Activated naive CD8-positive, alpha-beta T cell treated with anti-CD3 and anti-CD28 coated beads, Interleukin-2, amount 50 U/mL, for 16 hours (primary cell): ENCODE measurements at places on chromosomes 12 and 14.

DNA sequence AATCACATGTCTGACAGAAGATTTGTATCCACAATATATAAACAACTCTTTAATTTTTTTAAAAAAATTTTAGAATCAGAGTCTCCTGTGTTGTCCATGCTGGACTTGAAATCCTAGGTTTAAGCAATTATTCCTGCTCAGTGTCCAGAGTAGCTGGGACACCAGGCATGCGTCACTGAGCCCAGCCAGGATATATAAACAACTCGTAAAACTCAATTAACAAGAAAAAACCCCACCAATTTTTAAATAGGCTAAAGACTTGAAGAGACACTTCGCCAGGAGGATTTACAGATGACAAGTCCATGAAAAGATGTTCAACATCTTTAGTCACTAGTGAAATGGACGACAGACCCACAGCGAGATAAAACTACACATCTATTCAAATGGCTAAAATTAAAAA, 2.0 kb upstream of the SCN8A start:
- no peak for DNase-seq

GRCh38 chr14:65134651-65135579, 32.6 kb upstream of the MAX start:
- no peak for DNase-seq

DNA sequence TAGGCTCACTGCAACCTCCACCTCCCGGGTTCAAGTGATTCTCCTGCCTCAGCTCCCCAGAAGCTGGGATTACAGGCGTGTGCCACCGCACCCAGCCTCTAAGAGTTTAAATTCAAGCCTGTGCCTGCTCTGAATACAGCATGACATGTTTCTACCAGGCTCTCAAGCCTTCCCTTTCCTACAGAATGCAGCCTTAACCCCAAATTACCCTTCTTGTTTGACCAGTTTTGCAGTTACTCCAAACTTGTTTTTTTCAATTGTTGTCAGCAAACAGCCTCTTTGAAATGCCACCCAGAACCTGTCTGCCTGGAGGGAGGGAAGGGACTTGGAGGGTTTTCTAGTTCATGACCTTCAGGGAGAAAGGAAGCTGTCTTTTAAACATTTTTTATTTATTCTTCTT, 15.4 kb downstream of the GLTP start:
- DNase-seq, result no peak

GRCh38 chr14:101813833-101814232, 52.3 kb downstream of the PPP2R5C start:
- DNase-seq, result no peak

GRCh38 chr12:26608706-26609105, 224.3 kb downstream of the ITPR2 start:
- no peak for DNase-seq

- no peak for DNase-seq
Measured at GRCh38 chr14:96634896-96635295, 132.7 kb downstream of the PAPOLA start.

GRCh38 chr14:91685600-91685999, 46.3 kb downstream of the CATSPERB start:
- DNase-seq, result no peak

DNA sequence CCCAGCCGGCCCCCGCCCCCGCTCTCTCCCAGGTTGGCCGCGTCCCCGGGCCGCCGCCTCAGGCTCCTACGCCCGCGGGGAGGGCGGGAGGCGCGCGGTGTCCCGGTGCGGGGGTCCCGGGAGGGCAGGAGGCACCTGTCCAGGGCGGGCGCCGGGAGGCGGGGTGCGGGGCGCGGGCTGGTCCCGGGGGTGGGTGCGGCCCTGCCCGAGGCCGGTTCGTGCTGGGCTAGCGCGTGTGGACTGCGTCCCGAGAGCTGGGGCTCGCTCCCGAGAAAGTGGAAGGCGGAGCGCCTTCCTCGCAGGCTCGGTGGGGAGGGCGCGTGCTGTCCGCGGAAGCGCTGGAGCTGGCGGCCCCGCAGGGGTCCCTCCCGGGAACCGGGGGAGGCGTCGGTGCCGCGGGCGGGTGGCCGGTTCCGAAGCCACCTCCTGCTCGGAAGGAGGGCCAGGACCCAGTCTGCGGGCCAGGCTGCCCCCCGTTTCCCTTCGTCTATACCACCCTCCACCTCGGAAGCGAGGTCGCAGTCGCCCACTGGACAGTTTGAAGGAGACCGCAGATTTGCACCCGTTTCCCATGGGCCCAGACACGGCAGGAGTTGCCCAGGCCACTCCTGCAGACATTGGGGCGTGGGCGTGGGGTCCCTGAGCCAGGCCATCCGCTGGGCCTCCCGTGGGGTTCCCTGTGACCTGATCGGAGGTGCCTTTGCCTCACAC, 636 bp downstream of the ZFYVE21 start:
- no peak for DNase-seq

GRCh38 chr14:35877276-35877675, 51.1 kb downstream of the BRMS1L start:
- no peak for DNase-seq

GRCh38 chr14:74347795-74348100, 523 bp upstream of the VRTN start:
- no peak for DNase-seq

DNA sequence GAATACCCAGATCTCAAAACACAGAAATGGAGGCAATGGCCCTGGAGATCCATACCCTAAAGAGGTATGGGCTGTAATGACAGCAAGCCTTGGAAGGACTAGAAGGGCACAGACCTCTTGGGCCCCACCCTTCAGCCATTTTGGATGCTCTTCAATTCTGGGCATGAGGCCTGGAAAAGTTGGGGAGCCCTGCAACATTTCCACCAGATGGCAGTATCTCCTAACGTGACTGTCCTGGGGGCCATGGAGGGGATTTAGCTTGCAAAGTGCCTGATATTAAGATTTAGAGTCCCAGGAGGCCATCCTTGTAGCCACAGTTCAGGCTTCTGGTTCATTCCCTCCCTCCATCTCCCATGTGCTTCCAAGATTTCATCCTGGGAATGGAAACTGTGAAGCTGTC, 30.2 kb downstream of the KCNA5 start:
- no peak for DNase-seq

DNA sequence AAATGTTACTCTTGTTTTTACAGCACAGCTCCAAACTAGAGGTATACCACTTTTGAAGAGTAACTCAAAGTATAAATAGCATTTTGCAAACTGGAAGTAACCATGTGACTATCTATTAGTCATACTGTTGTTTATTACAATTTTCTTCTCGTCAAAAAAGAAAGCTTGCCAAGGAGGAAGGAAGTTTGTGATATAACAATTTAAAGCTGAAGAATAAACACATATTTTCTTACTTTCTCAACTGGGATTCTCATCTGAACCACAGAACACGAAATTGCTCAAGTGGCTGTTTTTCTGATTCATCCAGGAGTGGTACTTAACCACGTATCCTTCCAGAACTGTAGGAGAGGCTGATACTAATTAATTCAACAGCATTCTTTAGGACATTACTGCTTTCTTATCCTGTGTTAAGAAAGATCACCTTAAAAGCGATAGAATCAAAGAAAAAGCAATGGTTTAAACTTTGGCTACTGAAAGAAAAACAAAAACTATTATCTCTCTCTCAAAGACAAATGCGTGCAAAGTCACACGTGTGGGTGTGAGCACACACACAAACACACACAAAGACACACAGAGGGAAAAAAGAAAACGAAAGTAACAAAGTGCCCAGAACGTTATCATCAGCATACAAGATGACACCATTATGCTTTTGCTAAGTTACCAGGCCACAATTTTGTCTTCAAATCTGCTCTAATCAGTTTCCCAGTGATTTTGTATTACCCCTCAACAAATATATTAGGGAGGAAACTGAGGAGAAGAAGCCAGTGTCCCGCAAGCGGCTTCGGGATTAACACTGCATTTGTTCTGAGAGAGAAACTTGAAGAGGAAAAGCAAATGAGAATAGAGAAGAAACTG, at the start of gene CLEC2B:
Gene CLEC2B, minus strand, starts transcription at position 48 of the 855 bp plus-strand sequence.
- DNase-seq, result no peak

- no peak for DNase-seq
Measured at GRCh38 chr14:105860615-105861580, 334.5 kb downstream of the TMEM121 start.

- DNase-seq, result no peak
Measured at GRCh38 chr12:50032515-50032853, 7.2 kb upstream of the RACGAP1 start.

GRCh38 chr14:29548948-29549370, 378.7 kb downstream of the PRKD1 start:
- no peak for DNase-seq

- DNase-seq, result no peak
Measured at GRCh38 chr14:100786131-100786530, 39.8 kb upstream of the MEG3 start.

- no peak for DNase-seq
Measured at GRCh38 chr12:52235001-52235764, 2.1 kb downstream of the KRT7 start.

DNA sequence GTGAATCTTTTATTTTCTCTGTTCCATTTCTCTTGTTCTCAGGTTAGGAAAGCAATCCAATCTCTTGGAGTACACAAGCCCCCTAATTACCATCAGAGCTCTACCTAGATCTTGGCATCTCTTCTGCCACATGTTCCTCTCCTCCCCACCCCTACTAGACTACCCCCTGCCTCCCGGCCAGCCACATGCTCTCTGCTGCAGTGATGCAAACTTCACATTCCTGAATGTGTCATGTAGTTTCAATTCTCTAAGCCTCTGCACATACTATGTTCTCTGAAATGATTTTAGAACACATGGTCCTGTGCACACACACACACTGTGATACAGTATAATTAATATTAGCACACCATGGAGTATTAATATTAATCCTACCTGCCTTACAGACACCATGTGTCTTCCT, 104.6 kb downstream of the EFCAB11 start:
- no peak for DNase-seq

DNA sequence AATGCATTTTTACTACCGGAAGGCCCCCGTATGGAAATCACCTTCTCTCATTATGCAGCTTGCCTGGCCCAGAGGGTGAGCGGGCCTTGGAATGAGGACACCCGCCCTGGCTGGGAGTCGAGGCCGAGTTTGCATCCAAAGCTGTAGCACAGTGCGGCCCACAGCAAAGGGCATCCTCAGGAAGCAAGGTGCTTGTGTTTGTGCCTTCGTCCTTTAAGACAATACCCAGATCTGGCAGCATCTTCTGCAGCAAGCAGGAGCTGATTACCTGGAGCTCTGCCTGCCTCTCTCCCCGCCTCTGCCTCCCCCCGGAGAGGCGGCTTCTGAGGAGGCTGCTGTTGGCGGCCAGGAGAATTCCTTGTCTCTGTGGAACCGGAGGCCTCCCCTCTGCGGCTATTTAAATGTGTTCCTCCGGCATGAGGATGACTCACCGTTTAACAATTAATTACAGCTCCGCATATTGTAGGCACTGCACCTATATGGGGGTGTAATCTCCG, 145.3 kb downstream of the CACNA1C start:
- no peak for DNase-seq

GRCh38 chr14:68506645-68507419, 286.0 kb downstream of the ZFP36L1 start:
- DNase-seq, result no peak

GRCh38 chr12:6614513-6615172, 7.5 kb upstream of the CHD4 start:
- no peak for DNase-seq

- no peak for DNase-seq
Measured at GRCh38 chr12:30108666-30109065, 324.9 kb upstream of the TMTC1 start.

- DNase-seq, result peak; percentile 61
Measured at GRCh38 chr12:111444925-111445725, 39.4 kb downstream of the SH2B3 start.

- no peak for DNase-seq
Measured at GRCh38 chr14:64899958-64900357, 14.3 kb upstream of the CHURC1 start.

- DNase-seq, result no peak
Measured at GRCh38 chr12:122999196-122999946, 18.9 kb downstream of the ARL6IP4 start.

GRCh38 chr14:59857328-59857727, 13.2 kb downstream of the RTN1 start:
- DNase-seq, result no peak

DNA sequence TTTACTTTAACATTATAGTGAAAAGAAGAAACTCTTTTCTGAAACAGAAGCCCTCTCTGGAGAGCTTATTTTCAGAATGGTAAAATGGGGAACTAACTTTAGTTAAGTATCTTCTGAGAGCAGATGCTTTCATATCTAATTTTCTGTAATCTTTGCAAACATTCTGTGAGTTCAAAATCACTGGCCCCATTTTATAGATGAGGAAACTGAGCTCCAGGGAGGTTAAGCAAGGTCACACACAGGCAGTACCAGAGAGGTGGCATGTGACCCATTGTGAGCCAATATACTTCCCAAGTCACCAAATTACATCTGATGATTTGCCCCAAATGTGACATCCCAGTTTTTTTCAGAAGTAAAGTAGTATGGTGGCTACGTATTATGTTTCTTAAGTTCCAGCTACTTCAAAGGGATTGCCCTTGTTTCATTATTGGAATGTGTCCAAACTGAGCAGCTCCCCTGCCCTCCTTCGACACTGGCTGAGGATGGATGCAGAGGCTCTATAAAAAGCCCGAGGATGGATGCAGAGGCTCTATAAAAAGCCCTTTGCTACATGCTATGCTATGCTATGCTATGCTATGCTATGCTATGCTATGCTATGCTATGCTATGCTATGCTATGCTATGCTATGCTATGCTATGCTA, 36.2 kb upstream of the NUDT4 start:
- DNase-seq, result no peak

- no peak for DNase-seq
Measured at GRCh38 chr12:51404627-51405026, 13.4 kb upstream of the GALNT6 start.

GRCh38 chr12:96132819-96133218, 61.4 kb upstream of the ELK3 start:
- no peak for DNase-seq

DNA sequence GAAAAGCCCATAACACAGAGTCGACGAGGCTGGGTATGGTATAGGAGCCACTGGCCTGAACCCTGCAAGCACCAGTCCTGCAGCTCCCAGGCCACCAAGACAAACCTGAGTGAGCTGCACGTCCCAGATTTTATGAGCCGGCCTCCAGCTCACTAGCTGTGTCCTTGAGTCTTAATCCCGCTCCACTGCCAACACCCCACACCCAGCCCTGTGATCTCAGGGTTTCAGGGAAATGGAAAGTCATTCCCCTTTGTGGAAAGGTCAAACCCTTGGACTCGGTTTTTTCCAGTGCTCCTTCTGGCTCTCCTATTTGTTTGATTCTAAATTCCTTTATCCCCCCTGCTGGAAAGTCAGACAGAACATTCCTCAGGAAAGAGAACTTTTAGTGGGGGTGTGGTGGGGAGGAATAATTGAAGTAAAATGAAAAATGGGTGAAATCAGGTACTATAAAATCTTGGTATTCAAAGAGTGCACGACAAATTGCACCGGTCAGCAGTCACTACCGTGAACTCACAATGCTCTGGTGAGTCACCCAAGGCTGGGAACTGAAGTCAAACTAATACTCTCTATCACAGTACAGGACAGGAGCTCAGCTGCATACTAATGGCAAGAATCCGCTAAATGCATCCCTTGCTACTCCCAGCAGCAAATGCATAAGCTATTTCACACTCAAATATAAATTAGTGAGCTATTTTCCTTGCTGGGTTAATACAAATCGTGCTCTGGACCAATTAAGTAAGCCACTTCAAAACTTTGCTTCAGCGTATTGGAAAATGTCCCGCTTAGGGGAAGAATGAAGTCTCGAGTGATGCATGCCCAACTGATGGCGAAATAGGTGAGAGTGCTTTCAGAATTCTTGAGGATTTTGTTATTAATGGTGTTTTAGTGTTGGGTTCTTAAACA, 9.0 kb downstream of the PITPNM2 start:
- no peak for DNase-seq

- no peak for DNase-seq
Measured at GRCh38 chr12:55724226-55724939, 4.2 kb downstream of the RDH5 start.
